ENCODE measurements at places on chromosomes 16 and 17.

DNA sequence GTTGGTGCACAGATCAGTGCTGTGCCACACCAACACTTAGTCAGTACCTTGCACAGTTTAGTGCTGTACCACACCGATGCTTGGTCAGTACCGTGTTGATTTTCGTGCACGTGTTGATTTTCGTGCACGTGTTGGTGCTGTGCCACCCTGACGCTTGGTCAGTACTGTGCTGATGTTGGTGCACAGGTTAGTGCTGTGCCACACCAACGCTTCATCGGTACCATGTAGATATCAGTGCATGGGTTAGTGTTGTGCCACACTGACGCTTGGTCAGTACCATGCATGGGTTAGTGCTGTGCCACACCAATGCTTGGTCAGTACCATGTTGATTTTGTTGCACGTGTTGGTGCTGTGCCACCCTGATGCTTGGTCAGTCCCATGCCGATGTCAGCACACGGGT is 103.5 kb downstream of the NPIPB11 start:
- DNase-seq, result no peak

DNA sequence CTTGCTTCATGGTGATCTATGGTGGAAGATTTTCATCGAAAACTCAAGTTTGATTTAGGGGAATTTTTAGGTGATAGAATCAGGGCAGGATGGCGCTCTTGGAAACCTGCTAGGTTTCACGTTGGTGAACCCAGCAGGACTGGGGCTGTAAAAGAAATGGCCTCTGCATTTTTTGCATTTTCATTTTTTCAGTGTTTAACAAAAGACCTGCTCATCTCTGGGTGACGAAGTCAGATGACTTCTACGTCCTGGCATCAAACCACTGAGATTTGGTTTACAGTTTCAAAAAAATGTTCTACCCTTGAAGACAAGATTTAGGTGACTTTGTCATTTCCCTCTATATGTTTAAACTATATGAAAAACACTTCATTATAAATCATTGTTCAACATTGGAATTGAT is 1.9 kb downstream of the PGS1 start:
- DNase-seq, result no peak

DNA sequence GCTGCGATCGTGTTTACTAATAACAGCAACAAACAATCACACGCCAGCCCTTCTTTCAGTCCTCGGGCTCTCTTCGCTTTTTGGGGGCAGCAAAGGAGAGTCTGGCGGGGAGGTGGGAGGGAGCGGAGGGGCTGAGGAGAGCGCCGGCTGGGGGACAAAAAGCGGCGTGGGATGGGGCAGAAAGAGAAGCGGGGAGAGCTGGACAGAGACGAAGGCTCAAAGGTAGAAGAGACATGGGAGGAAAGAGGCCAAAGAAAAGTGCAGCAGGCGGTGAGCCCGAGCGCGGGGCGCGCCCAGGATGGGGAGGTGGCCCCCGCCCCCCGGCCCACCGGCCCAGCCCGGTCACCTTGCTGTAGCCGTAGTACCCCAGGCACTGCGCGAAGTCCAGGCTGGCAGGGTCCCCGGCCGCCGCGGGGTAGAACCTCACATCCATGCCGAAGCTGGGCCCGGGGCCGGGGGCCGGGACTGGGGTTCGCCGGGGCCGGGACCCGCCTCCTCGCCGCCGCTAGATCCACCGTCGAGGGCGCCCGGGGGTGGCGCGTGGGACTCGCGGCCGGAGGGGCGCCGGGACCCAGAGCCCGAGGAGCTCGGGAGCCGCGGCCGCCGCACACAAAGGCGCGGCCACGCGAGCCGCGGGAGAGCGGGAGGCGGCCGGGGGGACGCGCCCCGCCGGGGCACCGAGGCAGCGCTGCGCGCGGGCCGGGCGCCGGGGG is 496 bp downstream of the TOX3 start:
- no peak for DNase-seq

GRCh38 chr16:67111951-67112444 is 2.3 kb downstream of the PHAF1 start:
- DNase-seq, result no peak

- DNase-seq, result no peak
Observed at GRCh38 chr17:78106211-78106610, 22.3 kb downstream of the TMC6 start.

- DNase-seq, result no peak
Observed at GRCh38 chr17:61460796-61461585, 8.8 kb downstream of the TBX4 start.

DNA sequence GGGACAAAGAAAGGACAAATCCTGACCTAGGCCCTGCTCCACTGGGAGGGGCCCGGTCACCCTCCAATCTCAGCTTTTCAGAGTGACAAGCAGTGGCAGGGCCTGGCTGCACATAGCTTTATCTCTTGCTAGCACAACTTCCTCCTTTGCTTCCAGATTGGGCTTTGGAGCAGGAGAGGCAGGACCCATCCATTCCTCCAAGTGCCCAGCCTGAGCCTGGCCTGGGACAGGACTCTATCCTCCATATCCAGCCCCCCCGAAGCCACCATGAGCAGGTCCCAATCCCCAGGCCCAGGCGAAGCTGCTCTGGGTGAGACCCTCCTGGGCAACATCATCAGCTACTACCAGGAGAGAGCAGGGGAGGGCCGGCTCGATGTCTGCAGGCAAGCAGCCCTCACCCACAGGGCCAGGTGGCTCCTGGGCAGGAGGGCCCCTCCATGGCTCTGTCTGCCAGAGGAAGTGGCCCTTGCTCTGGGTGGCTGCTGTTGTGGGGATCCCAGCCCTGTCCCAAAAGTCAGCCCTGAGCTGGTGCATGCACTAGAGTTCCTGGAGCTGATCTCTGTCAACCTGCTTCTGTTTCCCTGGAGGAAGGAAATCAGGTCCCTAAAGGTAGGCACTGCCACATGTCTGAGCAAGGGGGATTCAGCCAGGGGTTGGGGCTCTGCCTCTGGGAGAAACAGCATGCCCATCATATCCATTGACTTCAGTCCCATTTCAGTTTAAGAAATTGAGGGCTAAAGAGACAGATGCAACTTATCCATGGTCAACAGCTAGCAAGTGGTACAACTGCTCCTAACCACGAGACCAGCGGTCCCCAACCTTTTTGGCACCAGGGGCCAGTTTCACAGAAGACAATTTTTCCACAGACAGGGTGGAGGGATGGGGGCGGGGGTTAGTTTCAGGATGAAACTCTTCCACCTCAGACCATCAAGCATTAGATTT is 58.9 kb downstream of the TK2 start:
- no peak for DNase-seq

DNA sequence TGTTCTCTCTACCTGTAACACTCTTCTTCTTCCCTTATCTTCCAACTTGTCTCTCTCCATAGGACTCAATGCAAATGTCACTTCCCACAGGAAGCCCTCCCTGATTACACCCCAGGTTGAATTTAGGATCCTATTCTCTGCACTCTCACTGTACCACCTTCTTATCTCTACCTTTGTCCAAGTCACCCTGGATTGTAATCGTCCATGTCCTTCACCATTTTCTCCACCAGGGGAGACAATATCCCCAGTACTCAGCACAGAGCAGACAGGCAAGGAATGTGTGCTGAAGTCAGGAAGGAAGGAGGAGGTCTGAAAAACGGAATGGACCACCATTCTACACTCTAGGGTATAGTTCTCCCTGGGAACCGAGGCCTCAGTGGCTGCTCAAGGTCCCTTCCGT is 14.2 kb downstream of the C16orf82 start:
- no peak for DNase-seq

All from caudate nucleus (tissue), 63 donors.